B cell (primary cell): ENCODE measurements at places on chromosomes 2 and 18.

DNA sequence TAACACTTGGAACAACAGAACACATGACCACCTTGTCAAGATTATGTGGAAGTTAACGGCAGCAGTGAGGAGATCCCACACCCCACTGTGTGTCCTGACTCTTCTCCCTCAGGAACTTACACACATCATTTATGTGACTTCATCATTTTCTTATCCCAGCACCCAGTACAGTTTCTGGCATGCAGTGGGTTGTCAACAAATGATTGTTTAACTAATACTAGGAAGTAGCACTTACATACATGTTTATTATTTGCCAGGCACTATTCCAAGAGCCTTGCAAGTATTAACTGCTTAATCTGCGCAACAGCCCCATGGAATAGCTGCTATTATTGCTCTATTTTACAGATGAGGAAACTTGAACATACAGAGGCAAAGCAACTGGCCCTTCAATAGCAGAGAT lies 391.5 kb downstream of the TXNL1 start:
- DNase-seq: no peak

DNA sequence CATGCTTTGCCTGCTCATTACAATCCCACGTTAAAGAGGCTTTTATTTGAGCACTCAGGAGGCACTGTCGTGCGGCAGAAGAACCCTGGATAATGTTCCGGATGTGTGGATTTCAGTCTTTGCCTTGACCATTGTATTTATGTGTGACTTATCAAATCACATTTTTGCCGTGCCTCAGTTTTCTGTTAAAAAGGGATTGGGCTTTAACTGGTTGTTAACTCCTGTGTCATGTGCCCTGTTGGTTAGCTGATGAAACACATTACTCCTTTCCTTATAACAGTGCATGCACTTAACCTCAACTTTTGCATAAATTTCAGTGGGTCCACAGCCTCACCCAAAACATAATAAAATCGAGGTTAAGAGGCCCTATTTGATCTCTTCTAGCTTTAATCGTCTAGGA lies 52.7 kb downstream of the NAB1 start:
- no peak for DNase-seq

DNA sequence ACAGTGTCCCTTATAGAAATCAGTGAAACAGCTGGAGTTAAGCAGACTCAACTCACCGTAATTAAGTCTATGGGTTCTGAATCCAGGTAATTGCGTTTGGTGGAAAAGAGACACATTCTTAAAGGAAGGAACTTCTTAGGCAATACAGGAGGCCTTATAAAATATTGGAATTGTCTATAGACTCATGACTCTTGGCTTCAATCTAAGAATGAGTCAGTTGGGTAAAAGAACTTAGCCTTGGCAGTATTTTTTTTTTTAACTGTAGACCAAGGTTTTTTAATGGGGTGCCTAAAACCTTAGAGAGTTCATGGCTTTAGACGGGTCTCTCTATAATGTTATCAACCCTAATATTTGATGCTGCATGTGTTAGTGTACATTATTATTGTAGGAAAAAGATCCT lies 47.6 kb downstream of the CCDC85A start:
- no peak for DNase-seq

DNA sequence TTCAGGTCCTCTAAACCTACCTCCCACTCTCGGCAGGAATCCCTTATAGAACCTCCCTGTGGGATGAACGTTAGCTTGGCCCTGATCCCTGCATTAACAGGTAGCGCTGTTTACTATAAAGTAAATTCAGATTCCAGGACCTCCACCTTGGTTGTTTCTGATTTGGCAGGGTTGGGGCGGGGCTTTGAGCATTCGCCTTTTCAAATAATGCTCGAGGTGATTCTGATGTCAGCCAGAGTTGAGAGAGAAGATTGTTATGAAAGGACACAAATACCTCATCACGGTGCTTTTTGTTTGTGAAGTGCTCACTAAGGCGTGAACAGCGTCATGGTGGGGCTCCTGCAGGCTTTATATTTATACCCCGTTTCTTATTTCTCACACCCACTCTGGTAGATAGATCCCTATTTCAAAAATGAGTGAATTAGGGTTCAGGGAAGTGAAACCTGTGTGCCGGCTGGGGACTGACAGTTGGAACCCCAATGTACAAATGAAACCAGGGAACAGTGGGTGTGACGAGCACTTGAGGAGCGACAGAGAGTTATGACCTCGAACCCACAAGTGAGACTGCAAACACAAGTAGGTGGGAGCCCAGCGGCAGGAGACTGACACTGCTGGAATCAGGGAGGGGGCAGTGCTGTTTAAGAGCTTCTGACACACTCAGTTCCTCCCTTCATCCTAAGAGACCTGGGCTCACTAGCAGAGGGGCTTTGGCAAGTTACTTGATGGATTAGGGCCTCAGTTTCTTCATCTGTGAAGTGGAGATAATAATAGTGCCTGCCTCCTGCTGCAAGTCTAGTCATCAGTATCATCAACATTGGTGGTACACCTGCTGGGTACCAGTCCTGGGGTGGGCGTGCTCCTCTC lies 14.2 kb upstream of the CXCR4 start:
- DNase-seq: peak; percentile 97

- no peak for DNase-seq
Measured at GRCh38 chr2:20184067-20184938, 40.6 kb downstream of the SDC1 start.

DNA sequence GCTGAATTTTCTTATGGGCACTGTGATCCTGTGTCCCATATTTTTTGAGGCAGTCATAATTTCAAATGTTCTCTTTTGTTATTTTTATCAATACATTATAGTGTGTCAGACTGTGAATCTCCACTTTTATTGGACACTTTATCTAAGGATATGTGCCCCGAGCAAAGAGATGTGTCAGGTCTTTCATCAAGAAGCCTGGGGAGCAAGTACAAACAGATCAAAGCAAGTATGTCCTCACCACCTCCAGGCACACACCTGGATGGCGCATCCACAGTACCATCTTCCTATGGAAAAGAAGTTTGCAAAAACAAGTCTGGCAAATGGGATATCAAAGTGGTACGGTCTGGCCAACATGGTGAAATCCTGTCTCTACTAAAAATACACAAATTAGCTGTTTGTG lies 81.0 kb upstream of the ZNF236 start:
- DNase-seq: no peak

GRCh38 chr18:57095884-57096283 lies 51.0 kb upstream of the BOD1L2 start:
- no peak for DNase-seq

DNA sequence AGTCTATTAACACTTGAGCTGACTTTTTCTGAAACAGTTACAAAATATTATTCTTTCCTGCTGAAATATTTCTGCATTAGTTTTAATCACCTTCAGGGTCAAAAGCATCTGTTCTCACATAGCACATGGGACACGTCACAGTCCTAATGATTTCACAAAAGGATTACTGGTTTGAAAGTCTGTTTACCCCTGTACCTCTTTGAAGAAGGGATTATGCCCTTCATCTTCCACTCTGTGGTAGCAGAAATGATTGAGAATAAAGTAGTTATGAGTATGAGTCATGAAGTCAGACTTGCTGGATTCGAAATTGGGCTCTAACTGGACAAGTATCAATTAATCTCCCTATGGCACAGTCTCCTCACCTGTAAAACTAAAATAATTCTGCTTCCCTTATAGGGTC lies 121.2 kb downstream of the SATB2 start:
- no peak for DNase-seq

DNA sequence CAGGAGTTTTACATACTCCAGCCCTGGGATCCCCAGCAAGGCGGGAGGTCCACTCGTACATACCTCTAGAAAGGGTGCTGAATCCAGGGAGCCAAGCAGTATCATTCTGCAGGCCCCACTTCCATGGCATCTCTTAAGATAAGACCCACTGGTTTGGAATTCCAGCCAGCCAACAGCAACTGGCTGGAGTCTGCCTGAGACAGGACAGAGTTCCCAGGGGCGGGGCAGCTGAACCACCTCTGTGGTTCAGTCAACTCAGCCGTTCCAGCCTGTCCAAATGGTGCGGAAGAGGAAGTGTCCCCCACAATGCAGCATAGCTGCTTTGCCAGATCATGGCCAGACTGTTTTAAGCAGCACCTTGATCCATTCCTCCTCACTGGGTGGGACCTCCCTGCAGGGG lies 33.2 kb downstream of the ZNF892 start:
- DNase-seq: no peak

DNA sequence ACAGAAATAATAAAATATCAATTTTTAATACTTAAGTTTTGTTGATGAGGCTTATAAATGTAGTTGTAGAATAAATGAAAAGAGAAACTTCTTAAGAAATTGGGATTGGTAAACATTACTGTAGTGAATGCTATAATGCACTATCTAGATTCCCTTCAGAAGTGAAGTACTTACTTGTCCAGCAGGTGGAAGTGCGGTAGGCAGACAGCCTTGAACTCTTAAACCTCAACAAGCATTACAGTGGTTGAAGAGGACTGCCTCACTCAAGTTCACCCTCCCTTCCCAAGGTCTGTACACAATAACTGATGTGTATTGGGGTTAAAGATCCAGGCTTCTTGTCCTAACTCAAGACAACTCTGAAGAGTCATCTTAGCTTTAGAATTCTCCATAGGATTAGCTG lies 931.0 kb upstream of the LRRTM1 start:
- DNase-seq: no peak

GRCh38 chr18:48328473-48329210 lies 80.5 kb downstream of the ZBTB7C start:
- no peak for DNase-seq

DNA sequence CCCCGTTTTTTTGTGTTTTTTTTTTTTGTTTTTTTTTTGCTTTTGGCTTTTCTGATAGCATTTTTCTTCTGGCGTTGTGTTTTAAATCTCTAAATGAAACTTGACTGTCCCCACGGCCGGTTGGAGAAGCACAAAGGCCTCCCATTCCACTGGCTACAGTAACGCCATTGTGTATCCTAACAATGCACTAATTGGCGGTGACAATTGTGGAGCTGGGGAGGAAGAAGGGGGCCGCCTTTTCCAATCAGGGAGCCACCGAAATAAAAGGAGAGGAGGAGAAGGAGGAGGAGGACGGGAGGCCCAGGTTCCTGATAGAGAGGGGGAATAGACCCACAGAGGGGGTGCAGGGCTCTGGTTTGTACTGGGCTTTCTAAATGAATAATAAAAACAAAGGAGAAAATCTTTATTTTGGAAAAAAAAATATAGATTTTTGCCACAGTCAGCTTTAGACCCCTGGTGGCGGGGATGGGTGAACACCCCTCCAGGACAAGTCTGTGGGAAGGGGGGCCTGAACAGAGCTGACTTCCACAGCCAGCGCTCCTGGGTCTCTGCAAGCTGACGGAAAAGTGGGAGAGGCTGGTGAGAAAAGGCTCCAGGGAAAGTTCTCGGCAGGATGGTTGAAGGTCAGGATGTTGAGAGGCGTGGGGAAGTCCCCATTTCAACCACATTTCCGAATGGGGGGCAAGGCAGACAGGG lies 43.7 kb upstream of the FZD5 start:
- DNase-seq: no peak

- DNase-seq: no peak
Measured at GRCh38 chr2:170975127-170975942, 46.3 kb downstream of the GORASP2 start.

DNA sequence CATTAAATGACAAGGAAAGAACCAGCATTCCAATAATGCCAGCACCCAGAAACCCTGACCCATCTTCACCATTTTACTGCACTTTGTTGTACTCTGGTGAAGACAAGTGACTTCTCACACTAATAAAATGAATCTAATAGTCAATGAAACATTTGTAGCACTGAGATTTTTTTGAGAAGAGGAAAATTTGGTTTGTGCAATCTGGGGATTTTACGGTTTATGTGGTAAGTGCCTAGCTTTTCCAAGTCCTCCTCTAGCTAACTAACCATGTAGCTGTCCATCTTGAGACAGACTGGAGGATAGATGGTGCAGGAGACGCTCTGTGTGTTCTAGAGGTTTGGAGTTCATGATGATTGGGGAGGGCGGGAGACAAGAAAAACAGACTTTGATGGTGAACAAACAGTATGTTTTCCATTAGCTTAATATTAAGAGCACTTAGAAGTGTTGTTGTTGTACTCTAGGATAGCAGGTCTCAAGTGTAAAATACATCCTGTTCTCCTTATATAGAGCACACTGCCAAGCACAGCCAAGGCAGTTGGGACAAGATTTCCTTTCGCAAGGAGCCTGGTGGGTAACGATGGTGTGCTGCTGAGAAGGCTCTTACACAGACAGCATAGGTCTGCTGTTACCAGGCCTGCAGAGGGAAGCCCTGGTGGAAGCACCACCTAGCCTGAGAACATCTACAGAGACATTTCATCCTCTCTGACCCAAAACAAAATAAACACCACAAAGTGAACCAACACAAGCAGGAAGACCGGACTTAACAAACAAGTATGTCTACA lies 83.7 kb downstream of the BCL11A start:
- DNase-seq: no peak

DNA sequence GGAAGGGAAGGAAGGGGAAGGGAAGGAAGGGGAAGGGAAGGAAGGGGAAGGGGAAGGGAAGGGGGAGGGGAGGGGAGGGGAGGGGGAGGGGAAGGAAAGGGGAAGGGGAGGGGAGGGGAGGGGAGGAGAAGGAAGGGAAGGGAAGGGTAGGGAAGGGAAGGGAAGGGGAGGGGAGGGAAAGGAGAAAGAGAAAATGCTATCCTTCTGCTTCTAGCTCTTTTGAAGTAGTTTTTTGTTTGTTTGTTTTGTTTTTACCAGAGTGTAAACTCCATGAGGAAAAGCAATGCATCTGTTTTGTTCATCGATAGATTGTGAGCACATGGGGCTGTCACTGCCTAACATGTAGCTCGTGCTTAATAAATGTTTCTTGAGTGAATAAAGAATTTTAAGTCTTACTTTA lies 1592.7 kb upstream of the ACVR2A start:
- DNase-seq: no peak

DNA sequence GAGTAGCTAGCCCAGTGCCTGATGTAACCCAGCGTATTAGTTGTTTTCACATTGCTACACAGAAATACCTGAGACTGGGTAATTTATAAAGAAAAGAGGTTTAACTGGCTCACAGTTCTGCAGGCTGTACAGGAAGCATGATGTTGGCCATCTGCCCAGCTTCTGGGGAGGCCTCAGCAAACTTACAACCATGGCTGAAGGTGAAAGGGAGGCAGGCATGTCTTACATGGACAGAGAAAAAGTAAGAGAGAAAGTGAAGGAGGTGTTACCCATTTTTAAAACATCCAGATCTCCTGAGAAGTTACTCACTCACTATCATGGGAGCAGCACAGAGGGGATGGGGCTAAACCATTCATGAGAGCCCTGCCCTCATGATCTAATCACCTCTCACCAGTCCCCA lies 6.1 kb upstream of the CYRIA start:
- DNase-seq: no peak

DNA sequence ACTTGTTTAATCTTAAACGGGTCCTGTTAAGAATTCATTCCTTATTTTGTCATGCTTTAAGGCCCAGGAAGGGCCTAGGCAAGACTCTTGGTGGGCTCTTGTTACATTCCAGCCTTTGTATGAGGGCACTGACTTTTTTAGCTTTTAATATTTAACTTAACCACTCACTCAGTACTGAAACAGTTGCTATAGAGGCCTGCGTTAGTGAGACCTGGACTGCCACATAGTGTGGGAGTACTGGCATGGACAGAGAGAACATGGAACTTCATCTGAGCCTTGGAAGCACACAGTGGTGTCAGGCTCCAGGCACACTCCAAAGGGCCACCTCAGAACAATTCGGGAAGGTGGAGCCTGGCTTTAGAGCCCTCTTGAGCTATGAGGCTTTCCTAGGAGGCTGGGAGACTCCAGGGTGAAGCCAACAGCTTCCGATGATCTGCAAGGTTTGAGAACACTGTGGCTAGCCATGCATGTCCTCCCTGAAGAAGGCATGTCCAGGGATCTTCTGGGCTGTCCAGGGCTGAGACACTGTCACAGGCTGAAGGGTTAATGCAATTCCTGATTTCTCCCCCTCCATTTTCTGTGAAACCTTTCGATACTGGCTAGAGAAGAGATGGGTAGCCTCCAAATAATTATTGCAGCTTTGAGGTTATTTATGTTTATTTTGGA lies 155.4 kb upstream of the ACAA2 start:
- no peak for DNase-seq
